Fibroblast of skin of right quadriceps (primary cell): ENCODE measurements at places on chromosomes 2 and 18.

GRCh38 chr18:75206452-75207309, 2.3 kb downstream of the PTGR3 start:
- DNase-seq, result no peak

DNA sequence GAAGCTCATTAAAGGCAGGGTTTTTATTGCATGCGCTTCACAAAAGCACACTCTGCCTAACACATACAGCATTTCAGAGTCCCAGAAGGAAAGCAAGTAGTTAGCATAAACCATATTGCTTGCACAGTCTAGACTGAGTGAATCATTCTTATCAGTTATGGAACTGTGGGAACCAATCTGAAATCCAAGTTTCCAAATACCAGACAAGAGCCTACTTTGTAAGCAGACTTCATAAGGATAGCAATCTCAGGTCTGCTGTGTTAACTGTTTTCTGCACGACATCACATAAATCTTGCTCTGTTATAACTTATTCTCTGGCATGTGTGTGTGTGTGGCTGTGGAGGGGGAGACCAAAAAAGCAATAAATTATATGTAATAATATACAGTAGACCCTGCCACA, 608.1 kb upstream of the REG3G start:
- peak; percentile 11 for DNase-seq

DNA sequence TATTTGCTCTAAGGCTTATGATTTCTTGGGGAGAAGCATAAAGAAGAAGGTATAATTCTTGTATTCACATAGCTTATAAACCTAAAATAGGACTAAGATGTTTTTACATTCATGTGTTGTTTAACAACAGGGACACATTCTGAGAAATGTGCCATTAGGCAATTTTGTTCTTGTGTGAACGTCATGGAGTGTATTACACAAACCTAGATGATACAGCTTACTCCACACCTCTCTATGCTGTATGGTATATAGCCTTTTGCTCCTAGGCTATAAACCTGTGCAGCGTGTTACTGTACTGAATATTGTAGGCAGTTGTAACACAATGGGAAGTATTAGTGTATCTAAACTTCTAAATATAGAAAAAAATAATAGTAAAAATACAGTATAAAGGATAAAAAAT, 92.1 kb downstream of the PHLPP1 start:
- DNase-seq, result no peak

- DNase-seq, result no peak
Observed at GRCh38 chr18:27094621-27095020, 90.5 kb downstream of the CHST9 start.

DNA sequence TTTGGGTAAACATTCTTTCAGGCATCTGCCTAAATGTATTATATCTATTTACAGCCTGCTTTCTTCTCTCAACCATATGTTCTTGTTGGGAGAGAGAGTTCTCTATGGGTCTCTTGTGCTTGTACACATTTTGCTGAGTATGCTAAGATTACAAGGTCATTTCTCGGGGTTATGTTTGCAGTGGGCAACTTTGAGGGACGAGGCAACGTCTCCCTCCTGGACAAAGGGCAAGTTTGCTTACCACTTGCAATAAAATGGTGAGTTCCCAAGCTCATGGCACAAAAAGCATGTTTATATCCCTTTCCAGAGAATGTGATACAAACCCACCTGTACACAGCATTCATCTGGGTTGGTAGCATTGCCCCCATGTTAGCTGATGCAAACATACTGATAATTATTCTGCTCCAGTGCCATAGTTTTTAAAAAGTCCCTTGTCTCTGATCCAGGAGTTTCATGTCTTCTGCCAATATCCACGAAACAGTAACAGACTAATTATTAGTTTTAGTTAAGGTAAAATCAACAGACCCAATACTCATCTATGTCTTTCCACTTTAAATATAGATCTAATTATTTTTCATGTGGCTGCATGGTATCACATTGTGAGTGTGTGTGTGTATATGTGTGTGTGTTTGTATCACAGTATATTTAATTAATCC, 84.2 kb upstream of the MAPK4 start:
- DNase-seq, result no peak

DNA sequence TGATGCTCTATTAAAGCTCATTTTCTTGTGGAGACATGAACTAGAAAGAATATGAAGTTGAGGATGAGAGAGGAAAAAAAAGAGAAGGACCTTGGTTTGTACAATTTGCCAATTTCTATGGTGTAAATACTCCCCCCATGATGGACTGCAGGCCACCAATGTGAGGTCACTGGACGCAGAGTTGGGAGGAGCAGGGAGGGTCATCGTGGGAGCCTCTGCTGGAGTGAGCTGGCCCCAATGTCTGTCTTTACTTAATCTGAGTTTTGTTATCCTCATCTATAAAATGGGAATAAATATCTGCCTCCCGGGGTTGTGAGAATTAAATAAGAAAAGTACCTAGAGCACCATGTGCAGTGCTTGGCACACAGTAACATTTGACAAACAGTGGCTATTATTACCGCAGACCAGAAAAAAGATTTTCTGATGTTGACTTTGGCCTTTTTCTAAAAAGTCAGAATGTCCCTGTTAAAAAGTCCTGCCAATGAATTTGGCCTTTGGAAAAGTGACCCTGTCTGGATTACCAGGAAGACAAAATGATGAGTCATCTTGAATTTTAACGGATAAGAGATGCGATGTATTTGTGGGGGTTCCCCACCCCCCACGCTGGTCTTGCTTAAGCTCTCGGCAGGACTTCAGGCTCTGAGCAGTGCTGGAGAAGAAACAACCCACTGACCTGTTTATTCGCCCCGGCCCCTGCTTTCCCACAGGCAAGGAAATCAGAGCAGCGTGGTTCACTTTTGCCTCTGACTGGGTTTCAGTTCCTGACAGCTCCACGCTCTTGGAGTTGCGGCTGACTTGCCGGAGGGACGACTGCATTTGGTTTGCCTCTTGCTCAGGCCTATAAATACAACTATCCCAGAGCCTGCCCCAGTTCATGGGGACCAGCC, 50.3 kb upstream of the FOSL2 start:
- peak; percentile 69 for DNase-seq

DNA sequence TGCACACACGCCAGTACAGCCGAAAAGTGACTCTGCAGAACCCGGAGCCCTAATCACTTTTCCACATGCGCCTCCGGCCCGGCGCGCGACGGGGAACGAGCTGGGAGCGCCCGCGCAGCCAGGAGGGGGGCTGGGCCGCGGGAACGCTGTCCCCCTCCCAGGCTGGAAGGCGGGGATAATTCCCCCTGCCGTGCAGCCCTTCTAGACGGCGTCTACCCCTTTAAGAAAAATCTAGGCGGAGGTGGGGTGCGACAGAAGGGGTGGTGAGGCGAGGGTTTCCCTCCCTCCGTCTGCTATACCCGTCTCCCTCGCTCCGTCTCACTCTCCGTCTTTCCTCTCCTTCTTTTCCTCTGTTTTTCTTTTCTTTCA, 2.4 kb downstream of the CYP26B1 start:
- DNase-seq, result no peak

GRCh38 chr2:195148004-195148403, 509.0 kb upstream of the SLC39A10 start:
- DNase-seq, result no peak

DNA sequence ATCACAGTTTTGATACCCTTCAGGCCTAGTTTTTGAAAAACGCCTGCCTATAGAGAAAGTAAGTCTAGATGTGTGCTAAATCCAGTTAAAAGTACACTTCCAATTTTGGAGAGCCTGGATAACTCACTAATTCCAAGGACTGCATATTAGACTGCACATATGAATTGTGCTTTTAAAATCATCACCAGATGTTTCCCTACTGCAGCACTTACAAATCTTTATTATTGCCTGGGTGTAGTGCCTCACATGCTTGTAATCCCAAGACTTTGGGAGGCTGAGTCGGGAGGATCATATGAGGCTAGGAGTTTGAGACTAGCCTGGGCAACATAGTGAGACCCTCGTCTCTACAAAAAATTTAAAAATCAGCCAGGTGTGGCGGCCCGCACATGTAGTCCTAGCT, 35.9 kb upstream of the HTR2B start:
- DNase-seq, result peak; percentile 39

DNA sequence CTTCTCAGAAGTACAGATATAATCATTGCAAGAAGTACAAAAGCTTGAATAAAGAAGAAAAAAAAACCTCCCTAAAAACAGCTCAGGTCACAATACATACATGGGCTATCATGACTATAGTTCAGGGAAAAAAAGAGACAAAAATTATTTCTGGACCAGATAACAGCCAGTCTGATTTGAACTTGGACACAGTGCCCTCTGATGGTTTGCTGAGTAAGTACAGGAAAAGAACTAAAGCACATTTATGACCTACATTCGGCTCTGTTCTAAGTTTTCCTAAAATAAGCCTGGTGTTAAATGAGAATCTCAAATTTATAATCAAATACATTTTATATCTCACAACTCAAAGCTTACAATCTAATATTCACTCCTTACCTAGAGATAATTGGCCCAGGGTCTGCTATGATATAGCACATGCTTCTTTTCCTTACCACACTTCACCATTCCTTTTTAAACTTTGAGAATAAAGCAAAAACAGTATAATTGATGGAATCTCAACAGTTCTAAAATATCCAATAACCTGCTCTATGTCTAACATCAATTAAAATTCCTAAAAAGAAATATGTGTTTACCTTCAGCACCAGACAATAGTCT, 81.1 kb downstream of the RAPH1 start:
- peak; percentile 47 for DNase-seq

DNA sequence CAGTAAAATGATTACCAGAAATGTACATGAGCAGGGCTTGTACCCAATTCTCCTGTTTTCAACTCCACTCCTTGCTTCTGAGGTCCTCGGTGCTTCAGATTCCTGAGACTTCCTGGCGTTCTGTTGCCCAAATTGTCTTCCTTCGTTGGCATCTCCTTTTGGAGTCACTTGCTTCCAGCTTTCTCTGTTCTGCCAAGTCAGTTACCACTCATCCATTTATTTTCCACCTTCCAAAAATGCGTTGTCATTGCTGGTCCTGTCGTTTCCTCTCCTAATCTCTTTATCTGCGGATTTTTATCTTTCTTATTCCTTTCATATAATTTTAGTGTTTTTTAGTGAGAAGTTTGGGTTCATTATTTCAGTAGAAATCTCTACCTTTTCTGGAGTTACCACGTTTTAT, 18.5 kb upstream of the EFR3B start:
- DNase-seq, result no peak

- DNase-seq, result no peak
Observed at GRCh38 chr2:122651780-122652179, 896.3 kb downstream of the TSN start.

GRCh38 chr2:66429693-66430504, 5.0 kb upstream of the MEIS1 start:
- DNase-seq, result no peak

DNA sequence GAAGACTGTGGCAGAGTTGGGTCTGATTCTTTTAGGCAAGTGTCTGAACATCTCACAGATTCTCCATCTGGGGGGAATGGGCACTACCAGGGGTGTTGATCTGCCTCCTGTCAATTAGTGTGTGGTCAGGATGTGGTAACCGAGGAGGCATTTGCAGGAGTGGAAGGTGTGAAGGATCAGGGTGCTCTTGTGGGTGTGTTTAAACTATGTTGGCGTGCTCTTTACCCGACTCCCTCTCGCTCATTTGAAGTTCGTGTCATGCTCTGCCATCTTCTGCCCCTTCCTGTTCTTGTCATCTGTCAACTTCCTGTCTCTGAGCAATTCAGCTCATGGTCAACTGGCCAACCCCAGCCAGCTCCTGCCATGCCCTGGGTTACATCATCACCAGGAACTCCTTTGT, 107.9 kb downstream of the RTN4 start:
- no peak for DNase-seq

GRCh38 chr18:13615432-13615861, 110.9 kb downstream of the FAM210A start:
- peak; percentile 24 for DNase-seq

- no peak for DNase-seq
Observed at GRCh38 chr18:70732188-70732587, 443.3 kb downstream of the SOCS6 start.

DNA sequence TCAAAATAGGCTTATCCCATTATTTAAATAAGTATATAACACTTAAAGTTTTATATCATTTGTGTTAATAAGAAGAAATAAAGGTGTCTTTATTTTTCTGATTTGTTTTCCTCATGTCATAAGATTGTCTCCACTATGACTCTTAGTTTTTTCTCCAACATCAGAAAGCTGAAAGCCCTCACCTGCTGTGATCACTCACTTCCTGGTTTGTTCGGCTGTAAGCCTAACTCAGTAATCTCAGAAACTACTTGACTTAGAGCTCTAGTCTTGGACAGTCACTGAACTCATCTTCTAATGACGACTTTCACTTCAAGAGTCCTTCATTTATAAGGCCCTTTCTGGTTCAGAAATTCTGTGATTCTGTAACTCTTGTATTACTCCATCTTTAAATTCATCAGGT, 311.0 kb downstream of the ZEB2 start:
- no peak for DNase-seq

DNA sequence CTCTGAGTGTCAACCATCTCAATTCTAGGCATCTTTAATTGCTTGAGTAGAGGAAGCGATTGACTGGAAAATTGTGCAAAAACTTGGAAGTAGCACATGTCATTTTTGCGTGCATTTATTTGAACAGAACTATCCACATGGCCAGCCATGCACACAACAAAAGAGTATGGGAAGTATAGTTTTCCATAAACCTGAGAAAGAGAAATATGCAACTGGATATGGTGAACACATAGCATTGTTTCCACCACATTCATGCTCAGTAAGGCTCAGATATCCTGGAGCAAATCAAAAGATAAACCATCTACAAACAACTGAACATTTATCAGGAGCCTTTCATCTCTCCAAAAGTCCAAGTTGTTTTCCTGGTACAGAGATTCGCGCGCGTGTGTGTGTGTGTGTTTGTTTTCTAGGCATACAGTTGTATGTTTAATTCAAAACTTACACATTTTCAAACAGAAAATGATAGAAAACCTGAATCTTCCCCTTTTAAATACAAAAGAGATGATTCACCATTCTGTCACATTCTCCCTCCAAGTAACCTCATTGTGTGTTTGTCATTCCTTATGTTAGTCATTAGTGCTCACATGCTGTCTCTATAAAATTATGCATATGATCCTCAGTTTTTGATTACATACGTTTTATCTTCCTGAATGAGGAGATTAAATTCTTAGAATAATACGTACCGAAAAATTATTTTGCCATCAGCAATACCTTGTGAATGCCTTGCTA, 780.4 kb upstream of the NRXN1 start:
- peak; percentile 72 for DNase-seq

DNA sequence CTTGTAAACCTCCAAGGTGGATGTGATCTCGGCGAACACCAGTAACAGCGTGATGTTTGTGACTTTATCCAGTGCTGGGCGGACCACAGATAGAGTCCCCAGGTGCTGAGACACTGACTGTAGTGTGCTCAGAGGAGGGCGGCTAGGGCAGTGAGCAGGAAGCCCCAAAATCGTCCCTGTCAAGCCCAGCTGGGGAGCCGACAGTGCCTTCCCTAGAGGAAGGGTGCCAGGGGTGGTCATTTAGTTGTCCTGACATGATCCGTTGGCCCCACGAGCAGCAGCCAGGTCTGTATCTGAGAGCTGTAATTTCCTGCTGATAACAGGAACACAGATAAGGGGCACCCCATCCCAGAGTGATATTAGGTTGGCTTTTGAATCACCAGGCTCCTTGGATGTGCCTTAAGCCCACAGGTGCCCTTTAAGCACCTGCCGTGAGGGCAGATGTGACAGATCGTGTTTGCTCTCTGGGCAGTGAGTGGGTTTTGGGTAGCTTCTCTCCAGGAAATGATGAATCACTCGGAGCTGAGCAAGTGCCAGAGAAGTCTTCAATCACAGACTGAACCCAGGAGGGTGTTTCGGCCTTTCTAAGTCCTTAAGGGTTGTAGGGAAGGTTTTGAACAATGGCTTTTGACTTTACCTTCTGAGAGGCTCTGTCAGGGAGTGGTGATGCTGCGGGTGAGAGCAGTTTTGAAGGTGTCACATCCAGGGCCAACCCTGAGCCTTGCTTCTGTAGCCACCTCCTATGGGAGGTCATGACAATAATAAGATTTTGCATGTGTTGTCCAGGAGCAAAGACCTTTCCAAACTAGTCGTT, 7.7 kb downstream of the LPIN1 start:
- peak; percentile 44 for DNase-seq
